ENCODE measurements at places on chromosomes 2 and 18.

- DNase-seq: no peak
Measured at GRCh38 chr2:202042444-202042843, 8.8 kb downstream of the FZD7 start.

DNA sequence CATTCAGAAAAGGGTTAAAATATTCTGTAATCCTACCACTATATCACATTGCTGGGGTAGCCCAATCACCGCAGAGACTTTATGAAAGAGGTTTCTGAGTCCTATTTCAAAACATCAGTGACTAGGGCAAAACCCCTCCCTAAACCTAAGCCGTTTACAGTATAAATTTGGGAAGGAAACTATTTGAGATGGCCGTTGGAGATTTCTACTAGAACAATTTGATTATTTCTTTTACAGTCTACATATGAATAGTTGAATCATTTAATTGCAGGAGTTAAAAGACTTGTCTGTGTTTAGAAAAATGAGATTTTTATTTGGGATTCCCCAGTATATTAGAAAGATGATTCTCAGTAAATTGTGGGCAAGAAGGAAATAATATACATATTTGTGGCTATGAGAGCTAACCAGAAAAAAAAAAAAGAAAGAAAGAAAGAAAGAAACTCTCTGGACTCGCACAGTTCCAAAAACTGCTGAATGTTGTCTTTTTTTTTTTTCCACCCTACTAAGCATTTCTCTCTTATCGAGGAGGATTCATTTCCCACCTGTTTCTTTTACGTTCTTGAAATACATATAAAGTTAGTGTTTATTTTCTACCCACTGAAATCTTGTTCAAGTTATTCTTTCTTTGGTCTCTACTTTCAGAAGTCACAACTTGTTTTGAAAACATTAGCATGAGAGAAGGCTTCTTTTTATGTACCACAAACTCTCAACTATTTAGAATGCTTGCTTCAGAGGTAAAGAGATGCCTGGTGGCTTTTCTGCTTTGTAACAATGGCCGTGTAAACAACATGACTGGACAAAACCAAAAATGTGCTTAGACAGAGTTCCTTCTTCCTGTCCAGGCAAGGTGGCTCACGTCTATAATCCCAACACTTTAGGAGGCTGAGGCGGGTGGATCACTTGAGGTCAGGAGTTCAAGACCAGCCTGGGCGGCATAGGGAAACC, 65.9 kb downstream of the BCL2 start:
- no peak for DNase-seq

- DNase-seq: no peak
Measured at GRCh38 chr2:195646424-195646823, 10.6 kb upstream of the SLC39A10 start.

DNA sequence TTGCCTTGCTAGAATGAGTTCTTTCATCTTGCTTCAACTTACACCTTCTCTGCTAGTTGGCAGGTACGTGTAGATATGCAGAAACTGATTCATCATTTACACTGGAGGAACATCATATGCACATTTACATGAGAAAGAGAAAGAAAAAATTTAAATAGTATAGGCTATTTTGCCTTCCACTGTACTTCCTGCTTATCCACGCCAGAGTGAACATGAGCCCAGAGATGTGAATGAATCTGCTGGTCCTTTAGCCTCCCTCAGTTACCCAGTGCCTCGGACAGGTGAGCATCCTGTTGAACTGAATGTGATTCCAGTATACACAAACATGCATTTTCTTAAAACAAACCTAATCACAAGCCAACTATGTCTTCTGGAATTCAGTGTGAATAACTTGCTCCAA, 83.6 kb downstream of the SESTD1 start:
- DNase-seq: no peak

DNA sequence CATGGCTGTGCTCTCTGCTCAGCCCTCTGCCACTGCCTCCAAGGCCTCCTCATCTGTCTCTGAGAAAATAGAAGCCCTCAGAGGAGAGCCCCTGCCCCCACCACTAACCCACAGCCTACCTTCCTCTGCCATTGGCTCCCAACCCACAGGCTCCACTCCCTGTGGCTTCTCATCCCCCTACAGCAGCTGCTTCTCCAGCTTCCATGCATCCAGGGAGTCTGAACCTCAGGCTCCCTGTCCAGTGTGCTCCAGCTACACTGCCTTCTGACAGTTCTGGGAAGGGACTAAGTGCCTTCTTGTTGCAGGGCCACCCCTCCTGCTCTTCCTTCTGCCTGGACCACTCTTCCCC, 29.3 kb downstream of the COL6A3 start:
- no peak for DNase-seq

DNA sequence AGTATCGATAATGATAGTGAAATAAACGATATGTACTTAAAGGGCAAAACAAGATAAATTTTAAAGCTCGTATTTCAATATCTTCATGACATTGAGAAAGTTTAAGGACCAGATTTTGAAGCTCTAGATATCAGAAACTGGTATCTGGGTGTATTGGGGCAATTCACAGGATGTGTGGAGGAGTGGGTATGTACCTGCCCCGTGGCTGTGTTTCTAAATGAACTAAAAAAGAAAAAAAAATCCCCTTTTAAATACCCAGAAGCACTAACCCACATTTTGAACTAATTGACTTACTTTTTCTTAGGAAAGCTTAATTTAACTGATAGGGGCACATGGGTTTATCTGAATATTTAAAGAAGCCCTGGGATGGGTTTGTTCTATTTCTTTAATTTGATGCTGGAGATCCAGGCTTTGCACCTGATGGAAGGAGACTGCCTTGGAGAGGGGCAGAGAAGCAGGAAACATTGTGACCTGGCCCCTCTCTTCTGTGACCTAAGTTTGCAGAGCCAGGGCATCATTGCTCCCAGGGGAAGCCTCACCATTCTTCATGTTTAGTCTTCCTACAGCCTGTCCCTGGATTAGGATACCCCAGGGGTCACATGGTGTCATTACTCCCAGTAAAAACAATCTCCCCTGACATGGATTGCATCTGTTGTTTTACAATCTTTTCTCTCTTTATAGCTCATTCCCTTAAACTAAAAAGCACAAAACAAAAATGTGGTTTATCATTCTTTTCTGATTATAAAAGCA, 7.6 kb upstream of the KCTD1 start:
- no peak for DNase-seq

Measured in NCI-H187 treated with DMSO at 0.1 percent for 48 hours (cell line).